Upper lobe of left lung (tissue), 6 donors: ENCODE measurements at places on chromosomes 4 and X. TPM values are rescaled to one million over a fixed set of nuclear protein-coding genes. Genes with fewer than 3 reads are reported as not detected.
A peak's percentile ranks its signal among the peaks of the same experiment; 100 is the strongest.

DNA sequence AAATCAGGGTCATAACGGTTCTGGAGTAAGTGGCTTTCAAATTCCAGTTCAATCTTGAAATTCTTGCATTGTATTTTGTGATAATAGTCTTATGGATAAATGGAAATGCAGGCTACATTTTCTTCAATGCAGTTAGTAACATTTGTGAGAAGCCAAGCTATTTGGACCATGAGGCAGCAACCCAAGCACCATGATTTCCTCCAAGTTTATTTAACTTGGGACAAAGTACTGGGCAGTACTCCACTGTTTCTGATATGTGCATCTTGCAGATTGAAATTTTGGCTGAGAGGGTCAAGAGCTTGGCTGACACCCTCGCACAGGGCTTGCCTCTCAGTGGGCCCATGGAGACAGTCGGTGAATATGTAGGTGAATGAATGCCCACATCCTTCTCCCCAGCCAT is 39.9 kb downstream of the CNGA2 start:
- DNase-seq: no peak

DNA sequence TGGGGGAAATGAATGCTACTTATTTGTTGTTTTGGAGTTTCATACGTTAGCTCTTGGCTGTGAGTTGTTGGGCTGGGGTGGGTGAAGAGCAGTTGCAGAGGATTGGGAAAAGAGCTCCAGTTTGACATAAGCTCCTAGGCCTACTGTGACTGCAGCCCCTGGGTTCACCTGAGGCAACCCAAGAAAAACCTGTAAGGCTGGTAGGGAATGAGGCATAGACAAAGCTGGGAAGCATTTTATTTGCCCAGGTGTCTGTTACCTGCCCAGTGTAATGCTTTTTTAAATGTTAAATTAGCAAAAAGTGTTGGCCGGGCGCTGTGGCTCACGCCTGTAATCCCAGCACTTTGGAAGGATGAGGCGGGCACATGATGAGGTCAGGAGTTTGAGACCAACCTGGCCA is 160.0 kb downstream of the FHIP1A start:
- no peak for DNase-seq

- DNase-seq: no peak
Observed at GRCh38 chr4:105306820-105307219, 160.1 kb downstream of the TET2 start.

GRCh38 chr4:158857951-158858350 is 89.1 kb downstream of the FNIP2 start:
- no peak for DNase-seq

DNA sequence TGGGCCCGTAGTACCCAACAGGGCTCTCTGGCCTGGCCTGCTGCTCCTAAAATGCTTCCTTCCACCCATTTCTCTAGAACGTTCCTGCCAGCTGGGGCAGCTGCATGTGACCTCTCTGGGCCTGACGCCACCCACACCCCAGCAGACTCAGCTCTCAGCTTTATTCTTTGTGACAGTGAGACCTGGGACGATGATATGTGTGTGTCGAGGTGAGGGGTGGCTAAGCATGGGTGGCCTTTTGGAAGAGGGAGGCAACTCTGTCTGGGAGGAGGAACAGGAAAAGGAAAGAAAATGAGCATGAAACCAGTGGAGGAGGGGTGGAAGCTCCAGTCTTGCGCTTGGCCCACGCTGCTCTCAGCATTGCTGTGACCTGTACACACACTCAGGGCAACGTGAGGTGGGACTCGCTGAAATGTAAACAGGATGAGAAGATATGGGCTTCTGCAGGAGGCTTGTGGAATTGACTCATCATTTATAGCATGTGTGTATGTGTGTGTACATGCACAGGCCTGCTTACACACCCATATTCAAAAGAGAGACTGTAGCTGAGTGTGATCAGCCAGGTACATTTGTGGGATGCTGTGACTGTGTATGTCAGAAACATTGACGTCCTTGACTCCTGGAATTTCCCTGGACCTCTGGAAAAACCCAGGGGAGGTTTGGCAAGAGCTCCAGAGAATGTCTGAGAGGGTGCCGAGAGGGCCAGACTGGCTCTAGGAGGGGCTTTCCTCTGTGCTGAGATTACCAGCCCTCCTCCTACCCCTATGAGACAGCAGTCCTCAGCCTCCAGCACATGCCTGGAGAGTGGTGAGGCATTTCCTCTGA is 137.9 kb downstream of the PJA1 start:
- DNase-seq: no peak

DNA sequence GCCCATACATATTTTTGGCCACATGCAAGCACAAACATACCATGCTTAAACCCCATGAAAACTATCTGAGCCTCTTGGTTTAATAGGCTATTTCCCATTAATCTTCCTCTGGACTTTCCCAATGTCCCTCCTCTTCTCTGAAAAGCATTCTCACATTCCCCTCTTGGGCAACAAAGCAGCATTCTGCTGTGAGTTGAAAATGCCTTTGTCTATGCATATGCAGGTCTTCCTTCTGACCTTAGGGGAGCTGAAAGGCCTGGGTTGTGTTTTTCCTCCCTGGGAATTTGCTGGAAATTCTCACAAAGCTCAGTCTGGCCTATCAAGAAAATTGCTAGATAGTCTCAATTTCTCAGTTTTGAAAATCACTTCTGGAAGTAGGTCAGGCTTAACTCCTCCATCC is 4.2 kb downstream of the VSIG4 start:
- no peak for DNase-seq

- DNase-seq: no peak
Observed at GRCh38 chrX:115562480-115562847, 1.5 kb downstream of the PLS3 start.

GRCh38 chrX:130055103-130055502 is 55.2 kb downstream of the ELF4 start:
- DNase-seq: no peak

GRCh38 chr4:169309326-169309967 is 38.7 kb upstream of the SH3RF1 start:
- DNase-seq: no peak

DNA sequence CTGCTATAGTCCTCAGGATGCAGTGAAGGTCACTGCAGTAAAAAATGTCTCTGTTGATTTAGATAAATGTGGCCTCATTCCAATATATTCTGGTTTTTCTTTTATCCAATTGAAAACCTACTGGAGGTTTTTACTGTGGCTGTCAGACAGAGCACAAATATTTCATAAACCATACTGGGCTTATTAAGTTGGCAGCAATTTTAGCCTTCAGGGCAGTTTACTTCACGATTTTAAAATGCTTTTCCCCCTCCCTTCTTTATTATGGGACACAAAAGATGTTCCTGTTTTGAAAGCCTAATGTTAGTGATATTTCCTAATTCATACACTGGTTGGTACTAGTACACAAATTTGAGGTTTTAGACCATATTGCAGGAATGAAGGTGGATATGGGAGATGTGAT is 939.4 kb downstream of the C4orf33 start:
- DNase-seq: no peak

GRCh38 chr4:74377714-74378113 is 12.8 kb downstream of the EREG start:
- DNase-seq: no peak

DNA sequence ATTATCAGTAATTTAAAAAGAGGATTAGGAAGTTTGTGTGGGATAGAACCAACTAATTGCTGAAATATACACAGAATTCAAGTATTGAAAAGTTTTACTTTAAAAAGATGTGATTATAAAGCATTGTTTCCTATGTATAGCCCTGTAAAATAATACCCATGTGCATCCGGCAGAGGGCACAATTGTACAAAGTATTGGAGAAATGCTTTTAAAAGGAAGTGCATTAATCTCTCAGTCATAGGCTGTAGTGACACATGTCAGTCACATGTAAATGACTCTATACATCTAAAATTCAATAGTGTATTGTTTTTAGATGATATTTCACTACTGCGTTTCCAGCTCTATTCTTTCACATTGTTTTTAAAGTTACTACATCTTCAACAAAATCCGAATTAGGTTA is 9.7 kb upstream of the GEMIN8 start:
- peak; percentile 44 for DNase-seq

DNA sequence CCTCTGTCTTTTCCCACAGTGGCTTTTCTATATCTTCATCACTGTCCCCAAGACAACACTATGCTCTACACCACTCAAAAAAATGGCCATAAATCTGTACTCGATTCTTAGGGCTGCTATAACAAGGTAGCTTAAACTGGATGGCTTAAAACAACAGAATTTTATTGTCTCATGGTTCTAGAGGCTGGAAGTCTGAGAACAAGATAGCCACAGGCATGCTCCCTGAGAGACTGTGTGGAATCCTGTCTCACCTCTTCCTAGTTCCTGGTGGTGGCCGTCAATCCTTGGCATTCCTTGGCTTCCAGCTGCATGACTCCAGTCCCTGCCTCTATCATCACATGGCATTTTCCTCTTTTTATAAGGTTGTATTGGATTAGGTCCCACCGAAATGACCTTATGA is 70.7 kb upstream of the DCLK2 start:
- DNase-seq: no peak

GRCh38 chr4:85260064-85260463 is 214.9 kb upstream of the ARHGAP24 start:
- DNase-seq: no peak

DNA sequence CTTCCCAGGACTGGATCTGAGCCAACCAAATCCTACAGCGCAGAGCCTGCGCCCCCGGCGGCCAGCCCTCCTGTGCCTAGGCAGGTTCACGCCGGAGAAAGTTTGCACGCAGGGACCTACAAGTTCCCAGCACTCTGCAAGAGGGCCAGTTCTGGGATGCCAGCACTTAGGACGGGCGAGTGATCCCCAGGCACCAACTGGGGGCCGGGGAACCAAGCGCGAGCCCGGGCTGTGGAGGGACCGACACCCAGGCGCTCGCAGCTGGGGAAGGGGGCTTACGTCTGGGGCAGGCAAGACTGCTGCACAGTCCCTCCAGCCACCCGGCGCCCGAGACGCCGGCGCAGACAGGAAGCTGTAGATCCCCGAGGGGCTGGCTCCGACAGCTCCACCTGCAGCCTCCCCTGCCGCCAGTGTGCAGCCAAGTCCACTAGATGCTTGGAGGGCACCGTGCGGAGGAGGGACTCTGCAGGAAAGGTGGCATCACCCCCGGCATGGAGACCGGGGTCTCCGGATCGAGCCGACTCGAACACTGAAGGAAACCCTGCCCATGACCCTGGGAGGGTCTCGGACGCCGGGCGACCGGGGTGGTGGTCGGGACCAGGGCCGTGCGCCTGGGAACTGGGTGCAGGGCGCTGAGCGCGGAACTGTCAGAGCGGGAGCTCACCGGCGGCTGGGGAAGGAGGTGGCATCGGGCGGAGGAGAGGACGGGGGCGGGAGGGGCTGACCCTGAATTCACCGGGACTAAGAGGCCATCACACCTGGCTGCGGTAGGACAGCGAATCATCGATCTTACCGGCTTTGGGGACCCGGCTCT is 566 bp downstream of the CORIN start:
- DNase-seq: peak; percentile 59

- DNase-seq: no peak
Observed at GRCh38 chrX:23901805-23902204, 5.9 kb downstream of the APOO start.

DNA sequence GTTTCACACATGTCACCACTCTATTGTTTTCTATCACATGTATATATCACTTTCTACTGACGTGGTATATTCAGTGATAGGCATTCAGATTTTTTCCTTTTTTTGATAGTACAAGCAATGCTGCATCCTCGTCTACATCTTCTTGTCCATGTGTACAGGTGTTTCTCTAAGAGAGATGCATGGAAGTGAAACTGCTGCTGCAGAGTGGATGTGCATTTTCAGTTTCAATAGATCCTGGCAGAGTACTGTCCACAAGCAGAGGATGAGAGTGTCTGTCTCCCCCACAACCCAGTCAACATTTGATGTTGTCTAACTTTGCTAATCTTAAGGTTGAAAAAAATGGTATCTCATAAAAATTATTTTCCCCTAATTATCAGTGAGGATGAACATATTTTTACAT is 194.0 kb upstream of the CASK start:
- DNase-seq: no peak

DNA sequence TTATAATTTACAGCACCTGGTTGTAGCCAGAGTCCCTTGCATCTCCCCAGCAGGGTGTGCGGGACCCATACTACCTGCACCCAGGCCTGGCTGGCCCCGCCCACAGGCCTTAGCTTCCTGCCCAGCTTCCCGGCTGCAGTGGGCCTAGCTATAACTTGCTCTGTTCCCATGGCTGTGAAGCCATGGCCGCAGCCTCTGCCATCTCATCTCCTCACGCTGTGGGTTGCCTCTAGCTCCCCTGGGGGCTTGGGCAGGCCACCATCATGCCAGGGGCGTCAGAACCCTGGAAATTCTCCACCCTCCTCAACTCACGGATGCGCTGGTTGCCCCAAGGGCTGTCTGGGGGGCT is 26.1 kb upstream of the SORBS2 start:
- DNase-seq: peak; percentile 59

GRCh38 chr4:186948361-186949242 is 224.9 kb upstream of the FAT1 start:
- DNase-seq: no peak

DNA sequence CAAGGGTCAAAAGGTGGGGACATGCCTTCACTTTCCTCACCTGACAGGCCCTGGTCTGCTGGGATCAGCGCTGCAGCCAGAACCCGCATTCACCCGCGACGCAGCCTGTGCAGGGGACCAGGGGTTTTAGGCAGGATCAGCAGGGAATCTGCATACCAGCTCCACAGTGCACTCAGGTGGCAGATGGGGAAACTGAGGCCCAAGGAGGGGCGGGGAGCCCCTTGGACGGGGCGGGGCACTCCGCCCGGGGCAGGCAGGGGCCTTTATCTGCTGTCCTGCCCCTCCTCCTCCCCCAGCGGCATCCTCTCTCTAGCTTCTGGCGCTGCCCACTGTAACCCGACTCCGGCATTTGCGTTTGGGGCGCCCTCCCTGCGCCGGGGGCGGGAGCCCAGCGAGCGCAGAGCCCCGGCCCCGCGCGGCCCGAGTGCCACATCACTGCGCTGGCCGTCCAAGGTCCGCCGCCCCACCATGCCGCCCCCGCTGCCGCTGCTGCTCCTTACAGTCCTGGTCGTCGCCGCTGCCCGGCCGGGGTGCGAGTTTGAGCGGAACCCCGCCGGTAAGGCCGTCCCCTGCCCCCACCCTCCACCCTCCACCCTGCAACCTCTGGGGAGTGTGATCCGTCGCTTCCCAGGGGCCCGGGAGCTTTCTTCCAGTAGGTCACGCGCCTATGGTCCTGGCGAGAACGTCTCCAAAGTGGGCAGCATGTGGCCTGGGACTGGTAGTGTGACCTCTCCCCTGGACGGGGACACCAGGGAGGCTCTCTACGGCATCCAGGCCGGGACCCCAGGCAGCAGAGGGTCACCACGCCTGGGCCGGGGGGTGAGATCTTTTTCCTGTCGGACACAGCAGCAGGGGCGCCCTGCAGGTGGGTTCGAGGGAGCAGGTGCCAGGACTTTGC is at the start of gene CPZ:
TSS of gene CPZ (plus strand) at position 400 of the 898 bp plus-strand sequence. CDS start at position 469, 69 bp downstream.
- no peak for DNase-seq

Gene PNMA5
- total RNA-seq: not detected

Gene NKX6-1
- 0.69 TPM for total RNA-seq

Gene NLGN4X
- 2.6 TPM for total RNA-seq

Gene NXF2
- total RNA-seq: not detected

Gene SAP30
- 39.8 TPM for total RNA-seq

Gene SOX3
- total RNA-seq: not detected

Gene SRPK3
- total RNA-seq: not detected

Gene TMEM150C
- 2.7 TPM for total RNA-seq

Gene KLB
- 1.5 TPM for total RNA-seq

Gene ANTXR2
- 44.0 TPM for total RNA-seq

Gene VEGFD
- 17.1 TPM for total RNA-seq
